ENCODE measurements at places on chromosomes 1 and 21.

DNA sequence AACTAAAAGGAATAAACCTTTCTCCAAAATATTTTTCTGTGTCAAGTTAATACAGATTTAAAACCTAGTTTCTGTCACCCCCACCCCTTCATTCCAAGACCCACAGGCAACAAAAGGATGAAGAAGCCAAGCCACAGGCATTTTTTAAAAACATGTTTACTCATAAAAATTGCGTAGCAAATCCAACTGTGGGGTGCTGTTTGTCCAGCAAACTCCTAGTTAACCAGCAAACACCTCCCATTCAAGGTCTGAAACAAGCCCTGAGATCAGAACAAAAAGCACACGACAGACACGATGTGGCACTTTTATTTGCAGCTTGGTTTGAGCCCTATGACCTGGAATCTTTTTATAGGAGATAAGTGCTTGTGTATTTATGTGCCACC lies 149.9 kb upstream of the CAMK1G start:
- no peak for DNase-seq

DNA sequence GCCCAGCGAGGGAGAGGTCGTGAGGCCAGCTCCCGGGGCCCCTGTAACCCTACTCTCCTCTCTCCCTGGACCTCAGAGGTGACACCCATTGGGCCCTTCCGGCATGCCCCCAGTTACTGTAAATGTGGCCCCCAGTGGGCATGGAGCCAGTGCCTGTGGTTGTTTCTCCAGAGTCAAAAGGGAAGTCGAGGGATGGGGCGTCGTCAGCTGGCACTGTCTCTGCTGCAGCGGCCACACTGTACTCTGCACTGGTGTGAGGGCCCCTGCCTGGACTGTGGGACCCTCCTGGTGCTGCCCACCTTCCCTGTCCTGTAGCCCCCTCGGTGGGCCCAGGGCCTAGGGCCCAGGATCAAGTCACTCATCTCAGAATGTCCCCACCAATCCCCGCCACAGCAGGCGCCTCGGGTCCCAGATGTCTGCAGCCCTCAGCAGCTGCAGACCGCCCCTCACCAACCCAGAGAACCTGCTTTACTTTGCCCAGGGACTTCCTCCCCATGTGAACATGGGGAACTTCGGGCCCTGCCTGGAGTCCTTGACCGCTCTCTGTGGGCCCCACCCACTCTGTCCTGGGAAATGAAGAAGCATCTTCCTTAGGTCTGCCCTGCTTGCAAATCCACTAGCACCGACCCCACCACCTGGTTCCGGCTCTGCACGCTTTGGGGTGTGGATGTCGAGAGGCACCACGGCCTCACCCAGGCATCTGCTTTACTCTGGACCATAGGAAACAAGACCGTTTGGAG lies 23.7 kb upstream of the TNFRSF1B start:
- DNase-seq: no peak

- no peak for DNase-seq
Observed at GRCh38 chr21:46094401-46095082, 3.4 kb upstream of the COL6A2 start.

DNA sequence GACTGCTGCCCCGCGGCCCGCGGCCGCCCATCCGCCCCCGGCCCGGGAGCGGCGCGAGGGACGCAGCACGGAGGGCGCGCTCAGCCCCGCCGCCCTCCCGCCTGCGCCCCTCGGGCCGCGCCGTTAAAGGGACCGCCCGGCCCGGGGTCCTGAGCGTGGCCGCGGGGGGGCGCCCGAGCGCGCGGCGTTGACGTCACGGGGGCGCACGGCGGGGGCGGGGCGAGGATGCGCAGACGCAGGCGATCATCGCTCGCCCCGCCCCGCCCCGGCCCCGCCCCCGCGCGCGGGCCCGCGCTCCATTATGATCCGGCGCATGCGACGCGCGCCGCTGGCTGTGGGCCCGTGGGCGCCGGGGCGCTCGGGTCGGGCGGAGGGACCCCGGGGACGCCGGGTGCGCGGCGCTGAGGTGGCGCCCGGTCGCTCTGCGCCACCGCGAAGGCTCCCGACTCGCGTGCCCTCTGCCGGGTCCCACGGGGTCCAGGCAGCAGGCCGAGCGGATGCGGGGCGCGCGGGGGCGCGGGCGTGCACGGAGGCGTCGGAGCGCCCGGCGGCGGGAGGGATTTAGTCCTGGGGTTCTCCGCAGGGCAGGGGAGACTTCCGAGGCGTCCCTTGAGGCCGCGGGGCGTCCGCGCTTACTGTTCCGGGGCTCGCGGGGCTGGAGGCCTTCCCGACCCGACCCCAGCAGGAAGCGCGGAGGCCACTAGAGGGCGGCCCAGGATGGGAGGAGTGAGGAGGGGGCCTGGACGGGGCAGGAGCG lies at the start of gene DVL1:
Gene DVL1 (minus strand): TSS at position 163 of the 757 bp plus-strand sequence. CDS start 353 bp downstream, outside the sequence.
- DNase-seq: peak; percentile 55

DNA sequence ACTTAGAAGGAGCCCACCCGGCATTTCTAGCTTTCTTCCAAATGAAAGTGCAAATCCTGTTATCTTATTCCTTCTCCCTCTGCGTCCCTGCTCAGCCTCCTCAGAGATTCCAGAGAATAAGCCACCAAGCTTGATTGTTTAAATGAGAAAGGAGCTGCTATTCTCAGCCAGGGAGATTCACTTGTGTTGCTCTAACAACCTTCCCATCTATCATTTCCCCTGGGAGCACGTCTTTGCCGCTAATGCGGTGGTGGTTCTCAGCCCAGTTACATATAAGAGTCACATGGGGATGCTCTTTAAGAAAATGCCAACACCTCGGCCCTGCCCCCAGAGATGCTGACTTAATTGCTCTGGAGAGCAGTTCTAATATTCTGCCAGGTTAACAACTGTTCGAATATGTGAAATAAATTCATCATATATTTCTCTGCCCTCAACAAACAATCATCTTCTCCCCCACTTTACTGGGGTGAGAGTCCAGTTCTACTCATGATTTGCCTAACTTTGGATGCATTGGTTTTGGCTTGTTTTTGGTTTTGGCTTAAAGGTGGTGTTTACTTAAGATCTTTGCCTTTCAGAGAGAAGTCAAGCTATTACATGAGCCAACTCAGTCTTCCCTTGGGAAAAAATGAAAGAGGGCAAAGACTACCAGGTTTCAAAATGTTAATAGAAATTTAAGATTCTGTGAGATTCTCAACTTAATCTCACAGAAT lies 213.9 kb downstream of the SEC16B start:
- DNase-seq: no peak

DNA sequence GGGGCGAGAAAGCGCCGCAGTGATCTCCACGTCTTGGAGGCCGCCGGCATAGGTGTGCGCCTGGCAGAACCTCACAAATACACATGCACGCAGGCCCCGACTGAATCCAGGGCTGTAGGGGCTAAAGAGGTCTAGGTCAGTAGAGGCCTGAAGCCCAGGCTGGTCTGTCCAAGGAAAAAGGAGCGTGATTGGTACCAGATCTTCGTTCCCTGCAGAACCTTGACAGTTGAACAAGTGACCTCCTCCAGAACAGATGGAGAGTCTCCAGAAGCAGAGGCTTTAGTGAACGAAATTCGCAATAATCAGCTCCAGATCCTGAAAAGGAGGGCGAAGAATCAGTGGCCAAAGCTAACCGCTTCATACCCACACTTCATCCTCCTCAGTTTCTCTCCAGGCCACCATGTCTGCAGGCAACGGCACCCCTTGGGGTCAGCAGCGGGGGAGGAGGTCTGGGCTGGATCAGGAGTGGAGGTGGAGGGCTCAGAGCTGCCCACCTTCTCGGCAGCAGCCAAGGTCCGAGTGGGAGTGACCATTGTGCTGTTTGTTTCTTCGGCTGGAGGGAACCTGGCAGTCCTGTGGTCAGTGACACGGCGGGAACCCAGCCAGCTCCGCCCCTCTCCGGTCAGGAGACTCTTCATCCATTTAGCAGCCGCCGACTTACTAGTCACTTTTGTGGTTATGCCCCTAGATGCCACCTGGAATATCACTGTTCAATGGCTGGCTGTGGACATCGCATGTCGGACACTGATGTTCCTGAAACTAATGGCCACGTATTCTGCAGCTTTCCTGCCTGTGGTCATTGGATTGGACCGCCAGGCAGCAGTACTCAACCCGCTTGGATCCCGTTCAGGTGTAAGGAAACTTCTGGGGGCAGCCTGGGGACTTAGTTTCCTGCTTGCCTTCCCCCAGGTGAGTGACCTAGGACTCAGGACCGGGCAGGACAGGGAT lies 749 bp upstream of the PEX11B start:
- DNase-seq: no peak

GRCh38 chr1:166865926-166866325 lies 10.1 kb downstream of the TADA1 start:
- DNase-seq: no peak

GRCh38 chr21:43987509-43987908 lies 24.6 kb upstream of the TRAPPC10 start:
- no peak for DNase-seq

DNA sequence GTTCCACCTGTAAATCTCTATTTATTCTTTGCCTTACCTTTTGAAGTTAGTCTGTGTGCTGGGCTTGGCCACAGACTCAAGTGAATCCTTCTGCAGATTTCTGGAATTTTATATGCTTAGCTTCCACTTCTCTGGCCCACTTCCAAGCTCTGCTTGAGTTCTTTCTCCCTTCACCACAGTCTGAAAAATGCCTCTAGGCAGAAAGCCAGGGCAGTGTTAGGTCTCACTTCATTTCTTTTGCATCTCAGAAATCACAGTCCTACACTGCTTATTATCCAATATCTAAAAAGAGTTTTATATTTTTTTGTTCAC lies 48.9 kb downstream of the INKA2 start:
- DNase-seq: no peak
